OCI-M1 (cell line): ENCODE measurements at places on chromosomes 6 and 20.

- DNase-seq = no peak
These were observed 116.6 kb upstream of the STXBP5 start for GRCh38 chr6:147087641-147088040.

DNA sequence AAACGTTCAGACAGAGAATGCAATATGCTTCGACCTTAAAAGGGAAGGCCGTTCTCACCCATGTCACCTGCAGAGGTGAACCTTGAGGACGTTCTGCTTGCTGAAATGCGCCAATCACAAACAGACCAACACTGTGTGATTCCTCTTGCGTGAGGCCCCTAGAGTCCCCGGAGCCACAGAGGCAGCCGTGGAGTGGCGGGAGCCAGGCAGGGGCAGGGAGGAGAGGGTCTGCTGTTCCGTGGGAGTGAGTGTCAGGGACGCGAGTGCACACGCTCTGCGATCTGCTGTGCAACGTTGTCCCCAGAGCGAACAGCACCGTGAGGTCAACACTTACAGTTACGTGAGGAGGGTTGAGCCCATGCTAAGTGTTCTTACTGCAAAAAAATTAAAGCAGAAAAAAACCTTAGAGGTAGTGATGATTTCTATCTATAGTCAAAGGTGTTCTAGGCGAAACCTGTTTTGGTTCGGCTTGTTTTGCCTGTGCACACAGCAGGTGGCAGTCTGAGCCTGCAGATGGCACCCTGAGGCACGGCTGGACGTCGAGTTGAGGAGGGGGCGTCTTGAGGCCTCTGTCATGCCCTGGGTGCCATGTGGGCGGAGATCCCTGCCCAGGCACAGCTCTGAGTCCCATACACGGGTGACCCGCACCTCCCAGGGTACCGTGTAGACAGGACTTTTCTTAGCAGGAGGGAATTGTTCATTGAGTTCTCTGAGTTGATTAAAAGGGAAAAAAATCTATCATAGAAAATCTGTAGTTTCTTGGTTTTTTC, 71.7 kb upstream of the FRMD1 start:
- DNase-seq = no peak

DNA sequence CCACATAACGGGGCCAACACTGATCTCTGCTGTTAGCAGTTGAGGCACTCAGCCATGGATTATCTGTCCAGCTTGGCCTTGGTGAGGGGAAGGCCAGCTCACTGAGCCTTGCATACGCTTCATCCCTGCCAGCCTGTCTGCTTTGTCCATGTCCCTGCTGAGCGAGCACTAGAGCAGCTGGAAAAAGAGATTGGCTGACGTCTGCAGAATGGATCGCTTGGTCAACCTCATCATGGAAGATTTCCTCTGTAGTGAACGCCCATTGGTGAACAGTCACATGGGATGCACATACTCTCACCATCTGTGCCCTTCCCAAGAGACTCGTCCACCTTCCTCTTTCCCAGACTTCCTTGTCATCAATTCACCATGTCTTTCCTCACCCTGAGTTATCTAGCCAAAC, 26.9 kb downstream of the MUC22 start:
- DNase-seq = no peak

DNA sequence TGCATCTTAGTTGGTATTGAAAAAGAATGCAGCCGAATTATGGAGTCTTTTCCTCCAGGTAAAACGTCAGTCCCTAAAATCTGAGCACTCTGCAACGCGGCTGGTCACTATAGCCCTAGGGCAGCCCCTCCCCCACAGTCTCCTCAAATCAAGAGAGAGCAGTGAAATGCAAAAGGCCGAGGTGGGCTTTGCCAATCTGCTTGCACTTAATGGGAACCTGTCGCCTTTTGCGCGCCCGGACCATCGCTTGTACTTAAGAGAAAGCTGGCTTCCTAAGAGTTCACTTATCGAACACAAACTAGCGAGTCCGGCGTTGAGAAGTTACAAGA, 447 bp downstream of the MCM3 start:
- peak; percentile 83 for DNase-seq

DNA sequence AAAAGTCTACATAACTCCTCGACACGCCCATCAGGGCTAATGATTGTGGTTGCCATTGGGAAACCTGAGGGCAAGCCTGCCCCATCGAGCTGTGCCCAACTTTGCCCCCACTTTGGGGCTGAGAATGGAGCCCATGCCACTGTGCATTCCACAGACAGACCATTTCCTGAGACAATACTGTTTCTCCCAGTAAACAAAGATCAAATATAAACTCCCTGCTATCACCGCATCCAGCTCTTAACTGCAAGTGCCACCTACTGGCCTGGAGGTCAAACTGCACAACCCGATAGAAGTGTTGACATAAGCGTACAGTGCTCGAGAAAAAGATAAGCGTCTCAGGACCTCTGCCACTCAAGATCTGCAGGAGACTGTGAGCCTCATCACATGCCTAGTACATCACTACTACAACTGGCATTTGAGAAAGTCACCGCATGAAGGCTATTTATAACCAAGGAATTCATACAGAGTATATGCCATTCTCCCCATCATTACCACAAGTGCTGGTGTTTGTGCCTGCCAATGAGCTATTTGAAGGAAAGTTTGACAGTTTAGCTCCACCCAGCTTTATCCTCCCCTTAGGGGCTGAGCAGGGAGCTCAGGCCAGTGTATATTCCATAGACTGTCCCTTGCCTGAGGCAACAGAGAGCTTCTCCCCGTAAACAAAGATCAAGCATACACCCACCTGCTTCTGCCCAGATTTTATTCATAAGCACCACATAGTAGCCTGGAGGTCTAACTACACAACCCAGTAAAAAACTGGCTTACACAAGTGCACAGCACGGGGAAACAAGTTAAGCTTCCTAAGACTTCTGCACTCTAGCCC, 4.5 kb upstream of the DEFB126 start:
- DNase-seq = peak; percentile 95

DNA sequence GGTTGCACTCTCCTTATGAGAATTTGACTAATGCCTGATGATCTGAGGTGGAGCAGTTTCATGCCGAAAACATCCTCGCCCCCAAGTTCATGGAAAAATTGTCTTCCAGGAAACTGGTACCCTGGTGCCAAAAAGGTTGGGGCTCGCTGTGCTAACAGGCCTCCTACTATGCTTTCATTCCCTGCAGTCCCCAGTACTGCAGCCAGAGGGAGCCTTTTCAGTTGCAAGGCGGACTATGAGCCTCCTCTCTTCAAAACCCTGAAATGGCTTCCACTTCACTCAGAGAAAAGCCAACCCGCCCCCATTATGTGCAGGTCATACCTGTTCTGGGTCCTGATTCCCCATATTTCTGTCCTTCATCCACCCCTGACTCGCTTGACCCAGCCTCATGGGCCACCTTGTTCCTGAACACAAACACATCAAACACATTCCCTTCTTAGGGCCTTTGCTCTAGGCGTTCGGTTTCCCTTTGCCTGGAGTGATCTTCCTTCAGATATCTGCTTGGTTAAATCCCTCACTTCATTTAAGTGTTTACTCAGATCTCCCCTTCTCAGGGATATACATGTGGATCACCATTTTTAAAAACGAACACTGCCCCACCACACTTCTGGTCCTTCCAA, 173.7 kb downstream of the PHACTR1 start:
- peak; percentile 47 for DNase-seq

- peak; percentile 22 for DNase-seq
These were observed 7.9 kb upstream of the COL12A1 start for GRCh38 chr6:75213732-75214131.

DNA sequence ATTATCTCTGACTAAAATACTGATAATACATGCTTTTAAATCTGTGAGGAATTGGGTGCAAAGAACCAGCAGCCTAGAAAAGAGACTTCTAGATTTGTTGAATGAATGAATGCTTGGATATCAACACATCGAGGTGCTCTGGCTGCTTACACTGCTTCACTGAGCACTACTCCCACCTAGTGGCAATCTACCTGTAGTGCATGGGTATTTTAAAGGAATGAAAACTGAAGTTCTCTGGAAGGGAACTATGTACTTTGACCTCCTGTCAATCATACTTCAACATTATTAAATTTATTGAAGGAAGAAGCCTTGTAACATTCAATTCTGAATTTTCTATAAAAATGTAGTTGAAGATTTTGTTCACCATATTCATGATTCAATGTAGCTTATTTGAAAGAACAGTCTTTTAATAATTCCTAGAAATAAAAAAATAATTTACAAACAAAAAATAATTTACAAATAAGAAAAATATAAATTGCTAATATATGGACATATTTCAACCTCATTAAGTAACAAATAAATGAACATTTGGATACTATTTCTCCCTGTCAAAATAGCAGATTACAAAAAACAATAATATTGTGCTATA, 111.2 kb upstream of the MMS22L start:
- DNase-seq = peak; percentile 90

- DNase-seq = peak; percentile 85
These were observed 25.1 kb upstream of the KIAA0408 start for GRCh38 chr6:127484212-127484863.

DNA sequence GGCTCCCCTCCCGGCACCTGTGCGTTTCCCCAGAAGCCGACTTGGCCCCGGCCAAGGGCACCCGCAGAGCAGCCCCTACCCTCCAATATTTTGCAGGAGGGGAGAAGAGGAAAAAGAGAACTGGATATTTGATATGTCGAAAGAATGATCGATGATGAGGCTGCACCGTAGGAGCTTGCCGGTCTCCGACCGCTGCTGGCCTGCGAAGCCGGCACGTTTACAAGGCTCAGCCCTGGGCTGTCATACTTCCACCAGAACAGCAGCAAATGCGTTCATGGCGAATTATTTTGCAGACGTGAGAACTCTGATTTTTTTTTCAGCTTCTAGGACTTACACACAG, 296.7 kb downstream of the TFAP2C start:
- no peak for DNase-seq

GRCh38 chr6:73728548-73729205, 32.7 kb downstream of the CD109 start:
- DNase-seq = peak; percentile 78

DNA sequence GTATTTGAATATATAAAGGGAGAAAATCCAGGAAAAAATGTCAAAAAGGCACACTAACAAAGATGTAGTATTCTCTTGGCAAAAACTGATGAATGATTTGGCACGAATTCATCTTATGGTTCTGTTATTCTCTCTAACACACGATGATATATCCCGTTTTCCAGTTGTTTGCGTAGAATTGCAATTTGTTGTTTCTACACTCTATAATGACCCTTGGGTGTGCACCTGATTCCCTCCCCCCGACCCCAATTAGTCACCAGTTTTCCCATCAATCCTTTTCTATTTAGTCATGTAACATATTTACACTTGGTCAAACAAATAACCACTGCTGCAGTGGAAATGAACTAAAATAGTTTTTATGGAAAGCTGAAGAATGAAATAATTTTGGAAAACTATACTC, 1.5 kb upstream of the ARID1B start:
- no peak for DNase-seq

GRCh38 chr6:36599791-36600209, 5.6 kb downstream of the SRSF3 start:
- no peak for DNase-seq

DNA sequence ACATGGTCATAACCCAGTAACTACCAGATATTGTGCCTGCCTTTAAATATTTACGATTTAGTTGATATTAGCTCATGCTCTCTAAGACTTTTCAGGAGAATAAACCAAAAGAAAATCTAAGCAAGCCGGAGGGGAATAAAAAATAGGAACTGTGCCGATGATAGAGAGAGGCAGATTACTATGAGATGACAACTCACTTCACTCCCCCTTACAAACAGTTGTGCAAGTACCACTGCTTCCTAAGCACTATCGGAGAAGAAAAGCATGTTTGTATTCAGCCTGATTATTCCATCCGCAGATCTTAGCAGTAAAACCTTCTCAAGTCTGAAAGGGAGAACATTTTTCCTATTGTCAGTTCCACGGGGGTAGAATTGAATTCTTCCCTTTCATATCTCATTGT, 294.4 kb downstream of the KCNQ5 start:
- no peak for DNase-seq

- DNase-seq = no peak
These were observed 382.6 kb downstream of the SMOC2 start for GRCh38 chr6:168823397-168824212.

DNA sequence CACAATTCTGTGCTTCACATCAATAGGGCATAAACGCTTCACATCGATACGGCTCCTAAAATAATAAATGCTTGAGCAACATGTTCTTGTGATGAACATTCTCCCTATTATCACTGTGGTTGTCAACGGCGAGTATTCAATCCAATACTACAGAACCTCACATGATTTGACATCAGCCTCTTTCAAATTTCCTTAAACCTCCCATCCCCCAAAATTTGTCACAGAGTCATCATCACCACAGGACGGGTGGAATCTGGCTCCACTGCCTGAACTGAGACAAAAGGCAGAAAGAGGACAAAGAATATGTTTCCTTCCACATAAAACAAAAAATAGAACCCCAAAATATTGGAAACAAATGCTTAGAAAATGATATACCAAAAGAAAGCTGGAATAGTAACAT, 7.3 kb downstream of the THEMIS start:
- no peak for DNase-seq

GRCh38 chr6:54125493-54125892, 14.2 kb downstream of the MLIP start:
- no peak for DNase-seq

DNA sequence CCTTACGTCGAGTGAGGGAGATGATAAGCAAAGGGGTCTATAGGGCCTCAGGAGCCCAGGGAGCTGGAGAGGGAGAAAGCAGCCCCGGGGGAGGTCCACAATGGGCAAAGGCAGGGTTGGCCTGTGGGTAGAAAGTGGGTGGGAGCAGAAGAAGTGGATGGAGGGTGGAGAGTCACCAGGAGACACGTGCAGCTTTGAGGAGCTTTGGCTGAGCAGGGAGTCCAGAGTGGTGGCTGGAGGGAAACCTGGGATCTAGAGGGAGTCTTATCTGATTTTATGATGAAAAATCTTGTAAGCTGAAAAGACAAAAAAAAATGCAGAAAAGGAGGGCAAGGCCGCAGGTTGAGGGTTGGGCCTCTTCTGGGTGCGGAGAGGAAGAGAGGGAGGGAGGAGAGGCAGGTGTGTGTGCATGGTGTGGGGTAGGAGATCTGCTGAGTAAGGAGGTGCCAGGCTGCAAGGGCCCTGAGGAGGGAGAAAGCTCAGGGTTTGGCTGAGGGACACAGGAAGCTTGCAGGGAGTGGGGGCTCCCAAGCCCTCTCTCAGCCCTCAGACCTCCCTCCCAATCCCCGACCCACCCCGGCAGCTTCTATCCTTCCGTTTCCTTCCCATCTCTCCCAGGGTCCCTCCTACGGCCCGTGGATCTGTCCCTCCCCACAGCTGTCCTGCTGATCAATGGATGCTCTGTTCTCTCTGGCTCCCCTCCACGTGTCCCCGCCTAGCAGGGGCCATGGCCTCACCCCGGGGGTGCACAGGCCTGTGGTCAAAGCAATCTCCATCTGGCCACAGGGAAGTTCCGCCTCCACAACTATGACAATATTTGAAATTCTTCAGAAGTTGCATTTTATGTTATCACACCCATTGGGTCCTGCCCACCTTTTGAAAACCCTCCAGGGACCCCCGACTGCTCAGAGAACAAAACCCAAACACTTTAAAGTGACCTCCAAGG, 17.1 kb upstream of the BPI start:
- no peak for DNase-seq

DNA sequence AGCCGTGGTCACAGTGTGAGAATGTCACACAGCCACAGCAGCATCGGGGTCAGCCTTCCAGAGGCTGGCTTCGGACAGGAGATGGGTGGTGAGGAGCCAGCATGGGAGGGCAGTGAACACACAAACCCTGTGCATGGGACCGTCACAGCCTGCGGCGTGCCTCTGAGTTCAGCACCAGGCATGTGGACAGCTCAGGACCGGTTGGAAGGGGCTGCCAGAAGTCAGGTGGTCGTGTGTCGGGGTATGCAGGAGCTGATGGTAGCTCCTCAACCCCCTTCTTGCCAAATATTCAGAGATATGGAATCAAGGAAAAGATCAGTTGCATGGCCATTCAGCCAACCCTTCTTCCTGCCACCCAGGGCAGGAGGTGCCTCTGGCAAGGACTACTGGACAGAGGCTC, 28.2 kb downstream of the MYT1 start:
- no peak for DNase-seq
